ENCODE measurements at places on chromosomes 7 and 10.

DNA sequence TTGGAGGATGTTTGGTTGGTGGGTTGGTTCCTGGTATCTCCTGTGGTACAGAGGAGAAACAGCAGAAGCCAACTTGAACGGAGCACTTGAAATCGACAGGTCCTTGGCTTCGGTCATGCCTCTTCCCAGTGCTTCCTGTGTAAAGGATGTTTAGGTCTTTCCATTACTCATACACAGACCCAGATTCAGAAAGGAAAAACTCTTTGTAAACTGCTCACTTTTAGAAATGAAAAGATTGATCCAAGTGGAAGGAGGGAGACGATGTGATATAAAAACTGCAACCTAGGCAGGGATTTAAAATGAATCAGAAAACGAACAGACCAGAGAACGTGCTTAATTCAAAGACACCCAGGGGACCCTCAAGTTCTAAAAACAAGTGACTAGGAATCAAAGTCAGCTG, 338.4 kb downstream of the GALNT17 start:
- no peak for DNase-seq

DNA sequence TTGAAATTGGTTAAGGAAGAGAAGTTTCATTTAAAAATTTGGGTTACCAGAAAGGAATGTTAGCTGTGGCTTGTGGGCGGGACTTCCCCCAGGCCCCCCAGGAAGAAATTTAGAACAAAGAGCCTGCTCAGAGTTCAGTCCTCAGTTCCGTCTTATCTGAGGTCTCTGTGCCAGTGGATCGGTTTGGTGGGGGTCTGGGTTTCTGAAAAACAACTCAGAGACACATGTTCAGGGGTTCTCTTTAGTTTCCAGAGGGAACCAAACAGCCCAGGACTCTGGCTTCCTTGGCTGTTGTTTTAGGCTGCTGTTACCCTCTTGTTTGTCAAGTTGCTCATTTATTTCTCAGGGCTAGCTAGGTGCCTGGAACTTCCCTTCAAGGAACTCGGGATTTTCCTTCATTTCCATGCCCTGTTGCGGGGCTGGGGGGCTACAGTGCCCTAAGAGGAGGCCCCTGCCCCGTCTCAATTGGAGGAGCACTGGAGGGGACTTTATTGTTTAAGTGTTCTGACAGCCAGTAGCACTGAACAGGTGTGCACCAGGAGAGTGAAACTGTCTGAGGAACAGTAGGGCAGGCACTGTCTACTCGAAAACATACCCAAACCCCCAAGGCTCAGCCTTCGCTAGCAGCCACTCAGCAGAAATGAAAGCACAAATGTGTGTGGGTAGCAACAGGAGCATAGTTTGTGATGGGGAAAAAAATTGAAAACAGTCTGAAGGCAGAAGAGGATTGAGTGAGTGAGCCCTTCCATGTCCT, 59.9 kb downstream of the ALOX5 start:
- DNase-seq: no peak

DNA sequence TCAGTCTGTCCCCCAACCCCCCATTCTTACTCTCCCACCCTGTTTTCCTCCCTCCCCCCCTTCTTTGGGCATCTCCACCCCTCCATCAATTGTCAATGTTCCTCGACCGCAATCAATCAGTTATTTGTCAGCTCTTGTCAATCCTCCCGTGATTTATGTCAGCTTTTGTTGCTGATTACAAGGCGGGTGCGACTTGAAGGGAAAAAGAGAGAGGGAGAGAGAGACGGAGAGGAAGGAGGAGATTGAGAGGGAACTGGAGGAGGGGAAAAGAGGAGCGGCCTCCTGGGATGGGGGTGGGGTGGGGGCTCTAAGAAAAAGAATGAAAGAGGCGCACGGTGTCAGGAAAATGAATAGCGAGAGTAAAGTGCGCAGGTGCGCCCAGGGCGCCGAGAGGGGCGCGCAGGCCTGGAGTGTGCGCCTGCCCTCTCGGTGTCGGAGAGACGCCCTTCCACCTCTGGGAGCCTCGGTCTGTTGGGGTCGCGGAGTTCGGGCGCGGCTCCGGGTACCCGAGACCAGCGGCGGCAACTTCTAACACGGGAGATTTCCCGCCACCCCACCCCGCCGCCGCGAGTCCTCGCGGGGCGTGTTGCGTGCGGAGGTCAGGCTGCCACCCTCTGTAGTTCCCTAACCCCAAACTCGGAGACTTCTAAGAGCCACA, 1.1 kb upstream of the ZNF503 start:
- DNase-seq: peak; percentile 70

GRCh38 chr7:143902332-143902899, 440 bp upstream of the TCAF1 start:
- no peak for DNase-seq

DNA sequence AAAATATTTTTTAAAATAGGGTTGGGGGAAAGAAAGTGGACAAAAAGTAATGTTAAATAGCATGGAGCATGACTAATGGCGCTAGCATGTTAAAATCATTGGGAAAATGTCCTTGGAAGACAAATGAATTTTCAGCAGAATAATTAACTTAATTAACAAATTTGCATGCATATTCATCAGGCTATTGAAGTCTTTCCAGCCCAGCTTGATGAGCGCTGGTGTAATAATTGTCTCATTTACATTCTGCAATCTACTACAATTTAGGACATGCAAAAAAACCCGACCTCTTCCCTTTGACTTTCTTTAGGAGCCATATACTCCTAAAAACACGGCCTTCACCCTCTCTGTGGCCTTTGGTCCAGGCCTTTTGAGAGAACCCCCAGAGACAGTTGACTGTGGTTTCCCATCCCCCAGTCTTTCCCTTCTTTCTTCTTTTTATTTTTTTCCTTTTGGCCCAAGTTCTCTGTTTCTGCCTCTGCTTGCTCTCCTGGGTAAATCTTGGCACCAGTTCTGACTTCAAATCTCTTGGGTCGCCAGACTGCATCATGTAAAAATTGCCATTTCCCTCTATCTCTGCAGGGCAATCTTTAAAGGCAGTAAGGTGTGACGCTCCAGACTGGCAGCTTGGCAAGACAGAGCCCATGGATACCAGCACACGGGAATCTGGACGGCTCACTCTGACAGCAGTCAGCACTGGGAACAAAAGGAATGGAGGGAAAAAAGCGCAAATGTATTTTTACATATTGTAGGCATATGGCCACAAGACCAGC, 105.5 kb downstream of the NEUROD6 start:
- DNase-seq: no peak

DNA sequence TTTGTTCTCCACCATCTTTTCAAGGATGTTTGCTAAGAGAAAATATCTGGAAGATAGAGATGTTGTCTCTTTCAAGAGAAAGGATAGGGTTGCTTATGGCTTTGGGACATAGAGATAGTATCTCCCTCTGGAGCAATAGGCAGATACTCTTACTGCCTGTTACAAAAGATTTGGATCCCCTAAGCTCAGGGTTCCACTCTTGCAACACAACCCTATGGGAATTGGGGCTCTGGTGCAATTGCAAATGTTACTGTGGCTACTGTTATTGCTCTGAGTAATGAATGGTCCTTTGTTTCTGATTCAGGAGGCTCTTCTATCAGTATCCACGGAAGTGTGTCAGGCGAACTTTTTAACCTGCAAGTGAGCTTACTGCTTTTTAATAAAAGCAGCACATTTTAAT, 88.8 kb downstream of the GPR85 start:
- DNase-seq: no peak

DNA sequence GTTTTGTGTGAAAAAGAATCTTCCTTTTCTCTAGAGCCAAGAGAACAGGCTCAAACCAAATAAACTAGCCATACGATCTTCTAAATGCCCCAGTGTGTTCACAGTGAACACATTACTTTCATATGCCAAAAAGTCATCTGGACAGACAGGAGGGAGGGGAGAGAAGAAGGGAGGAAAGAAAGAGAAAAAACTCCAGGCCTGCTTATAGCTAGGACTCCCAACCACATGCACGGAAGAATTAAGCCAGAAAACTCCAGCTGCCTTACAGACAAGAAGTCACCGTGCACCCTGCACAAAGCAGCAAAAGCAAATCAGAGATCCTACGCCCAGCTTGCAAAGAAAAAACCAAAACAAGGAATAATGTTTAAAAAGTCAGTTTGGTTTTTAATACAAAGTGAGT, 34.3 kb downstream of the SNX8 start:
- DNase-seq: no peak

DNA sequence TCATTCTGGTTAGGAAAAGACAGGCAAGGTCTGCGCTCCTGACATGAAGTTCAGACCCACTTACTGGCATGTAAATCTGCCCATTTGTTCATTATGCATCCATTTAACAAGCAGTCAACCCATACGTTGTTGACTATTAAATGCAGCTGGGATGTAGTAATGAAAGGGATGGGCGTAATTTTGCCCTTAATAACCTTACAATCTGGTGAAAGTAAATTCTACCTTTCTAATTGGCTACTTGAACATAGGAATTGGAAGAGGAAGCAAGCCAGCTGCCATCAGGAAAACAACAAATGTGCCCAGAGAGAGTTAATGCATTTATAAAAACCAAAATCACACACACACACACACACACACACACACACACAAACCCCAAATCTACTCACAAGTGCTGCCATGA, 170.2 kb upstream of the PITRM1 start:
- no peak for DNase-seq

- DNase-seq: no peak
Observed at GRCh38 chr10:89278034-89278535, 23.8 kb upstream of the IFIT2 start.

DNA sequence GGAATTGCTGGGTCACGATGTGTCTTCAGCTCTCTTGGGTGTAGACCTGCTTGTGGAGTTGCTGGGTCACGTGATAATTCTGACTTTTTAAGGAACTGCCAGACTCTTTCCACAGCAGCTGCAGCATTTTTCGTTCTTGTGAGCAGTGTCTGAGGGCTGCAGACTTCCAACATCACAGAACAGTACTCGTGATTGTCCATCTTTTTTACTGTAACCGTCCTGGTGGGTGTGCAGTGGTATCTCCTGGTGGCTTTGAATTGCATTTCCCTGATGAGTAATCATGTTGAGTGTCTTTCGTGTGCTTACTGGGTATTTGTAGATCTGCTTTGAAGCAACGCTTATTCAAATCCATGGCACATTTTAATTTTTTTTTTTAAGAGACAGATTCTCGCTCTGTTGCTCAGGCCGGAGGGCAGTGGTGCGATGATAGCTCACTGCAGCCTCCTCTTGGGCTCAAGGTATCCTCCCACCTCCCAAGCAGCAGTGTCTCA, 22.7 kb downstream of the INPP5A start:
- DNase-seq: no peak

DNA sequence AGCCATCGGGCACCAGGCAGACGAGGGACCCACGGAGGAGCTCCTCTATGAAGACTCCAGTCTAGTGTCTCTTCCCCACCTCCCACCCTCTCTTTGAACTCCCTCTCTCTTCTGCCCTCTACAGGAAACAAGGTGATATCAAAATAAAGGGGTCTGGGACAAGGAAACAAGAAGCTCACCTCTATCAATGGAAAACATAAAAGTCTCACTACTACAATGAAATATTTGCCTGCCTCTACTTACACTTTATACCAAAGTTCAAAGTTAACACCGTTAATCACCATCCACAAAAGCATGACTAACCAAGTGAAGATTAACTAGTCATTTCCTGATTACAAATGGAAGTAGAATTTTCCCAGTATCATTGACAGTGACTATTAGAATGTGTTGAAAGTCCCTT, 82.2 kb downstream of the PARD3 start:
- no peak for DNase-seq

GRCh38 chr10:79298403-79299244, 48.6 kb upstream of the PPIF start:
- no peak for DNase-seq

GRCh38 chr10:130254243-130254642, 118.1 kb downstream of the GLRX3 start:
- no peak for DNase-seq

DNA sequence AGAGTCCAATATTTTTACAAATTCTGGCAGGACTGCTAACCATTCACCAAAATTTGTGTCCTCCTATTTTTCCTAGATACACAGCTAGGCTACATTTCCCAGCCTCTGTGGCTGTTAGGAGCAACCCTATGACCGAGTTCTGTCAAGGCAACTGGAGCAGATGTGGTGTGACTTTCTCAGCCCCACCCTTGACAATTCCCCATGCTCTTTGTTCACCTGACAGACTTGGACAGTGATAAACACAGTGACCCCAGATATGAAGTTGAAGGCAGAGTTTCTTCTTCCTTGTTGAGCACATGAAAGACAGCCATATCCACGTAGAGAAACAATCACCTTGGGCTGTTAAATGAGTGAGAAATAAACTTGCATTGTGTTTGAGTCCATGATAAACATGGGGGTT, 1162.1 kb downstream of the SORCS3 start:
- DNase-seq: no peak

DNA sequence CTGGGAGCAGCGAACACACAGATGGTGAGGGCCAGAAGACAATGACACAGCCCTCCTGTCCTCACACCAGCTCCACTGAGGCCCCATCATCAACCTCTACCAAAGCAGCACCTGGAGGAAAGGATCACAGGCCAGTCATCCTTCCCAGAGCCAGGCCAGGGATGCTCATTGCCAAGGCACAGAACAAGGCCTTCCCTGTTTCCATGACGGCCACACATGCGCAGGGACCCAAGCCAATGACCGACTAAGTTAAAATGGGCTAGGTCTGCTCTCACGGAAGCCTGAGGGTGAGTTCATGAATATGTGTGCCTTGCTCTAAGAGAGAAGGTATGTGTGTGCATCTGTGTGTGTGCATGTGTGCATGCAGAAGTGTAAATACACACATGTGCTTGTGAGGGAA, 39.6 kb downstream of the COBL start:
- DNase-seq: no peak

DNA sequence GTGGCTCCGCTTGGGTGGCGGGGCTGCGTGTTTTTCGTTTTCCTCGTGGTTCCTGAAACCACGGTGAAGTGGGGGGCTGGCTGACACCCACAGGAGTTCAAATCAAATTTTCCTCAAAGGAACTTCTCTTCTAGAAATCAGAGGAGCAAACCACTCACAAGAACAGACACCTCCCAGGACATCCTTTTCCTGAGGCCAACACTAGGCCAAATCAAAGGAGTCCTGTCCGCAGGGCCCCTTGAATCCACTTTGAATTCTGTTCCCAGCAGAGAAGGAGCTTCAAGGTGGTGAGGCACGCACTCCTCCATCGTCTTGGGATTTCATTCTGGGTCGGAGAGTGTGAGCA, 29.9 kb upstream of the ZNF273 start:
- DNase-seq: no peak

DNA sequence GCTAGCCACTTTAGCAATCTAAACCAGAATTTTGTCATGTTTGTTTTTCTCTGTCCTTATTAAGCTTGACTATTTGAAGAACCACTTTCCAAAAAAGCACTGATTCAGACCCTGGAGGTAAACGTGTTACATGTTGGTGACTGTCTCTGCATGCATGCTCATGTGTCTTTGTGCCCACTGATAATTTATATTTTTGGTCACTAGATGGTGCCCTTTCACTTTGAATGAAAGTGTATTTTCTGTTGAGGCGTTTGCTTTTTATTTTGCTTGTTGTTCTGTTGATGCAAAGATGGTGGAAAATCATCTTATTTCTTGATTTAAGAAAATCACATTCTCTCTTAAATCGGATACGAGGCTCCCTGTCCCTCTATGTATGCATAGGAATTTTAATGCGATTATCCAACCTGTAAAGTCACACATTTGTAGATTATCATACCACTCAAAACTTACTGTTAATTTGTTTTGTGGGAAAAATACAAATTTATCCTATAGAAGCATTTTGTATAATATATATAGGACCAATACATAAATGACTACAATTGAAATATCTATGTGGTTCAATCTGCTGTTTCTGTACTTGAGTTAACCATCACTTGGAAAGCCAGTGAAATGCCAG, 269.3 kb downstream of the BICC1 start:
- DNase-seq: no peak

GRCh38 chr7:4040109-4040928, 641.8 kb upstream of the FOXK1 start:
- no peak for DNase-seq
